Fibroblast of pulmonary artery (primary cell): ENCODE measurements at places on chromosomes 1 and 21.

DNA sequence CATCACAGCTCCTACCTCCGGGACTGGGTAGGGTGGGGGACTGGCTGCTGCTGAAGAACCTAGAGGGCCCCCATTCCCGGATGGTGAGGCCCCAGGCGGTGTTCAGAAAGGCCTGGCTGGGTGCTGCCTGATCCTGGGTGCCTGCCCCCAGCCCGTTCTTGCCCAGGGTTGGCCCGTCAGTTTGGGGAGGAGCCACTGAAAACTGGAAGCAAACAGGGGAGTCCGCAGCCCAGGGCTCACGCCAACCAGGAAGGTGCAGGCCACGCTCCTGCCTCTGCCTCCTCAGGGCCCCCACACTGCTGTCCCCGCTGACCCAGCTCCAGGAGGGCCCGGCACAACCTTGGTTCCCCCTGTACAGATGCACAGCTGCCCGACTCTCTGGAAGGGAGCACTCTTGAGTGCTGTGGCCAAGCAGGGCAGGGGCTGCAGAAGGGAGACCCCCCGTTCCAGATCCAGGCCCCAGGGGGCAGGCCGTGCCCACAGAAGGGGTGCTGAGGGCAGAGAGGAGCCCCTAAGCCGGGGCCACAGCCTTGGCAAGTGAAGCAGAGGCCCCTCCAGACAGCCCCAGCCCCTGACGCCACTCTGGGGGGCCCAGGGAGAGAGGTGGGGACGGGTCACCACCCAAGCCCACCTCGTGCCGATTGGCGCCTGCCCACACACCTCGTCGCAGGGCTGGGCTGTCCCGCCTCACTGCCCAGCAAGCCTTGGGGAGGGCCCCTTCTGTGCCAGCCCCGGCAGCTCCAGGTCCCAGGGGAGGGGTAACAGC, 5.5 kb downstream of the C1QTNF12 start:
- no peak for DNase-seq

DNA sequence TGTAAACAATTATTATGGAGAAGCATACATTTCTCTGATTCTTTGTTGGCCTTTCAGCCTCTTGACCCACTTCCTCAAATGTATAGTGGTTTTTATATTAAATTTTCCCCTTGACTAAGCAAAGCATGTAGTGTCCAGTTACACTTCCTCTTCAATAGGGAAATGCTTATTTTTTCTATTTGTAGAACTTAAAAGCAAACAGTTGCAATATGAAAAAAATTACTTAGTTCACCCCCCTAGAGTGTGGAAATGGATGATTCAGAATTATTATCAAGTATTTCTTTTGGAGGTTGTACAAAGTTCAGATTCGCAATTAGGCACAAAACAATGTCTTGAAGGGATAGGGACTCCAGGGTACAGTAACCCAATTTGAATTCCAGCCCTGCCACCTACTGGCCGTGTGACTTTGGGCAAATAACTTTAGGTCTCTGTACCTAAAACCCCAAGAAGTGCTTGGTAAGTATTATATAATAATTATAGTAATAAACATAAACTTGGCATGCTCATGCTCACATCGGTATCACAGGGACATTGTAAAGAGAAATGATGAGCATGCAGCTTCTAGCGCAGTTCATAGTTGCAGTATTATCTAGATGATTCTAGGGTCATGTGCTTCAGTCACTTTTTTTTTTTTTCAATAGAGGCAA, 28.6 kb upstream of the IFNGR2 start:
- peak; percentile 81 for DNase-seq

- DNase-seq = peak; percentile 82
Measured at GRCh38 chr1:197799271-197799670, 24.0 kb upstream of the DENND1B start.

DNA sequence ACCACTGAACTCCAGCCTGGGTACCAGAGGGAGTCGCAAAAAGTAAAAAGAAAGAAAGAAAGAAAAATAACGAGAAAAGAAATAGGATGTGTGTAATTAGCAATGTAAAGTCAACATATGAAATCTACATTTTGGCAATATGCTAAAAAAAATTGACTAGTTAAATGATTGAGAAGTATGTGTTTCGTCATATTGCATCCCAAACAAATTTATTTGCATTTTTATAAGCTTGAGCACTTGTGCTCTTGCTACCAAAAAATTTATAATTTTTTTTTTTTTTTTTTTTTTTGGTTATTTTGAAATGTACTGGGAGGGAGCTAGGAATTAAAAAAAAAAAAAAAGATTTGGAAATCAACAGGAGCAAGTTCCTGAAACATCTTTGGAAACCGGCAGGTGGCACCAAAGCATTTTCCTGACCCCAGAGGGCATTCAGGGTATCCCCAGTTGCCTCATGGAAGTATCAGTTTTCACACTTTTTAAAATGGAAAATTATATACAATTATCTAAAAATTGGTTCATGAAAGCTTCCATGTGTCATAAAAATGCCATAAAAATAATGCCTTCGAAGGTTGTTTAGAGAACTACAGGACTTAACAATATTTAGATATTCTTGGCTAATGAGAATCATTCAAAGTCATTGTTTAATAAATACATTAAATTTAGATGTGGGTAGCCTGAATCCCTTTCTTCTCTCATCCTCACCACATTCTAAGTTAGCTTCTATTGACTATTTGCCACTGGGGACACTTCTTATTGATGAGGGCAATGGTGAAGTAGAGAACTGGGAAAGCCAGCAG, 4.8 kb upstream of the HEATR1 start:
- peak; percentile 81 for DNase-seq

- DNase-seq = no peak
Measured at GRCh38 chr21:38123626-38124025, 133.2 kb upstream of the KCNJ15 start.

- no peak for DNase-seq
Measured at GRCh38 chr21:40841524-40842196, 5.3 kb downstream of the DSCAM start.

DNA sequence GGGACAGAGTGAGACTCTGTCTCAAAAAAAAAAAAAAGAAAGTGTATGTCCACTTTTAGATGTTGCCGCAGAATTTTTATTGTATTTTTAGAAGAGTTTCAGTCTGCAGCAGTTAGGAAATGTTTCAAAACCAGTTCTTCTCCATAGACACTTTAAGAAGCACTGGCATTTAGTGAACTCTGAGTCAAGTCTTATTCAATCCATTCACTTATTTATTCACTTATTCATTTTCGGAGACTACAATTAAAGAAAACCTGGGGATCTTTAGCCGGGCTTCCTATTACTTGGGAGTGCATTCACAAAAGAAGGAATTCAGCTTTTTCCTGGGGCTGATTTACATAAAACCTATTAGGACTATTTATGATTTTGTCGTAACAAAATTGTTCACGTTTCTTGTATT, 12.3 kb downstream of the RCAN3 start:
- no peak for DNase-seq

- DNase-seq = no peak
Measured at GRCh38 chr21:33980276-33980916, 64.8 kb upstream of the ATP5PO start.

DNA sequence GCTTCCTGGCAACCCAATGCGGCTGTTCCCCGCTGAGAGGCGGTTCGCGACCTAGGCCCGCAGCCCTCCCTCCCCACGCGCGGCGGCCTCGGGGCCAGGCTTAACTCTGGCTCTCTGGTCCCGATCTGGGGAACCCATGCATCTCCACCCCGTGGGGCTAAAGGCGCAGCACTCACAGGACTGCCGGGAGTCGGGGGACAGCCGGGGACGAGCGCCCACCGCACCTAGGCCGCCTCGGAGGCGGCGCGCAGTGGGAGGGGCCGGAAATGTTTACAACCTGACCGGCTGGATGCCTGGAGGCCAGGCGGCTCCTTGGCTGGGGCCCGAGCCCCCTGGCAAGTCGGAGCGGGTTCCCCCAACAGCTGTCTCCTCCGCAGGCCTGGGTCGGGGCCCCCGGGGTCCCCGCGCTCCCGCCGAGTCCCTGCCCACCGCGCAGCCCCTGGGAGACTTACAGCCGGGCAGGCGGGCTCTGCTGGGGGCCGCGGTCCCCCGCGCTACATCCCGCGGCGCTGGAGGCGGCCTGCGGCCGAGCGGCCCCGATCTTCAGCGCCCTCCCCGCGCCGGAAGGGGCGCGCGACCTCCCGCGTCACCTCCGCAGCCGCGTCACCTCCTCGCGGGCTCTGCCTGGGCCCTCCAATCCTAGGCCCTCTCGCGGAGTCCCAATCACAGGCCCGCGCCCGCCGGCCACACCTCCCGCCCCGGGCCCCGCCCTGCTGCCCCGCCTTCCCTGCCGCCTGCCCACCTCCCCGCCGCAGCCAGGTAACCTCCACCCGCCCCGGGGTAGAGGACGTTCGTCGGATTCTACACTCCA, at the start of gene ADIPOR1:
TSS of gene ADIPOR1 (minus strand) at position 580 of the 811 bp plus-strand sequence. CDS start 7,242 bp downstream, outside the sequence.
- peak; percentile 83 for DNase-seq

DNA sequence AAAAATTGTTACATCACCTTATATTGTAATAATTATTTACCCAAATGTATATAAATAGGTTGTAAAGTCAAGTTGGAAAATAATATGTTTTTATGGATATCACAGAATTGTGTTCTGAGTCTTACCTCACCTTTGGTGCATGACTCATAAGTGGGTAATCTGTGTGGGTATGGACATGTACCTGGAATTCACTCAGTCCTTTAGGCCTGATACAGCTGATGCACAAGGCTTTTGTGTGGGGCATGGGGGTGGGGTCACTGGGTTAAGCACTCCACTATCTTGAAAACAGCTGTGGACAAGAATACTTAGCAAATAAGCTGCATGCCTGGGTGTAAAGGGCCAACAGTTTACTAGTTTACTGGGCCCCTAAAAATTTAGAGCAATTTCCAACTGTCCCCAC, 34.4 kb downstream of the INKA2 start:
- DNase-seq = no peak

GRCh38 chr1:224644553-224645154, 28.5 kb downstream of the CNIH3 start:
- DNase-seq = peak; percentile 63

DNA sequence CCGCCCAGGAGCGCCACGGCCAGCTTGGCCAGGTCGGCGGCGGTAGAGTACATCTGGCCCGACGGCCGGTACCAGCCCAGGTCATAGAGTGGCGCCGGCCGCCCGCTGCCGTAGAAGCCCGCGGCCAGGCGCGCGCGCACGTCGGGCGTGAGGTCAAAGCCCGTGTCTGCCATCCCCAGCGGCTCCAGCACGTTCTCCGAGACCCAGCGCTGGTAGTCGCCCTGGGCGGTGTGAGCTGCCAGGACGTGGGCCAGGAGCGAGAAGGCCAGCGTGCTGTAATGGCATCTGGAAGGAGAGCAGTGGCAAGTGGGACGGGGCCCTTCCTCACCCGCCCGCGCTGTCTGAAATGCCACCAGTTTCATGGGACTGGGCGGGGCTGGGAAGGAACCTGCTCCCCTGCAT, 18.9 kb downstream of the LACTBL1 start:
- no peak for DNase-seq

- DNase-seq = no peak
Measured at GRCh38 chr1:111631502-111631901, 11.9 kb downstream of the RAP1A start.

- DNase-seq = peak; percentile 23
Measured at GRCh38 chr1:7755448-7755847, 15.6 kb upstream of the VAMP3 start.

- no peak for DNase-seq
Measured at GRCh38 chr21:45927851-45928850, 53.4 kb upstream of the COL6A1 start.

- DNase-seq = no peak
Measured at GRCh38 chr1:162823231-162823630, 32.7 kb downstream of the HSD17B7 start.

GRCh38 chr1:246959944-246960693, 28.4 kb upstream of the AHCTF1 start:
- DNase-seq = peak; percentile 34
